ENCODE measurements at places on chromosomes 7 and 10.
A peak's percentile ranks its signal among the peaks of the same experiment; 100 is the strongest.

- no peak for DNase-seq
Observed at GRCh38 chr7:38294926-38295325, 21.5 kb upstream of the TARP start.

GRCh38 chr10:49298983-49299815 lies at the start of gene C10orf71:
TSS of gene C10orf71 (plus strand) at chr10:49299170. CDS start at chr10:49322546, 23,376 bp downstream.
- DNase-seq, result no peak

- no peak for DNase-seq
Observed at GRCh38 chr7:100427762-100428198, 723 bp downstream of the ZCWPW1 start.

GRCh38 chr10:93080350-93081046 lies 6.8 kb downstream of the CYP26A1 start:
- peak; percentile 7 for DNase-seq

- no peak for DNase-seq
Observed at GRCh38 chr7:106313966-106314365, 29.2 kb upstream of the NAMPT start.

DNA sequence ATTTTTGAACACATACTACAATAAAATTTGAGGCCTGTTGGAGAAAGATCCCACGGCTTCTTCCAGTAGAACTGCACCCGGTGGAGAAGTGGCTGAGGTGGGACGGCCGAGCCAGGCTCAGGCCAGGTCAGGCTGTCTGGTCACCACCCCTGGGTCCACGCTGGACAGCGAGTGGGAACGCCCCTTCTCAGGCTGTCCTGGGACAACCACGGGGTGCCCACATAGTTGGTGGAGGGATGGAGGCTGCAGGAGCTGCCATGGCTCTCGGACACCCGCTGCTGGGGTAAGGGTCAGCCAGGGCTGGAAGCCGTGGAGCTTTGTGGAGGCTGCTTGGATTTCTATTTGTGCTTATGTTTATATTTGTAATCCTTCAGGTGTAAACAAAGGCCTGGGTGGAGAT lies 206.5 kb downstream of the DNAJB6 start:
- DNase-seq, result no peak

Measured in keratinocyte (primary cell).